Foreskin keratinocyte (primary cell): ENCODE measurements at places on chromosomes 1 and 21. TPM values are rescaled to one million over a fixed set of nuclear protein-coding genes. Genes with fewer than 3 reads are reported as not detected.

- no peak for DNase-seq
Observed at GRCh38 chr21:45334591-45335081, 46.9 kb upstream of the POFUT2 start.

DNA sequence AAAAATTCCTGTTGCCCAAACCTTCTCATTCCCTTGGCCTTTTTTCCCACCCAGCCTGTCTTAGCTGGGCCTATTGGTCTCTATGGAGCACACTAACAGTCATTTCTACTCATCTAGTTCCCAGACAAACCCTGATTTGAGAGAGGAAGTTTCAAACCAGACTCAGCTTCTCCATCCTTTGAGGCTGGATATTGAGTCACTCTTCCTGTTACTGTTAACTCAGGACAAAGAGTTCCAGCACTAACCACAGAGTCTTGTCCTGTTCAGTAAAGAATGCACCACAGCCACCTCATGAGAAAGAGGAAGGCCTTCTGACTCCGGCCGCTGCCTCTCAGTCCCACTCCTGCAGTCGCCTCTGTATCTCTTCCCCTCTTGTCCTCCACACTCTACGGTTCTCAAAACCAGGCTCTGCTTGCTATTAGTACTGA, 137.8 kb downstream of the PTPRC start:
- peak; percentile 94 for DNase-seq

- DNase-seq = no peak
Observed at GRCh38 chr1:207826557-207827487, 75.0 kb downstream of the CD46 start.

DNA sequence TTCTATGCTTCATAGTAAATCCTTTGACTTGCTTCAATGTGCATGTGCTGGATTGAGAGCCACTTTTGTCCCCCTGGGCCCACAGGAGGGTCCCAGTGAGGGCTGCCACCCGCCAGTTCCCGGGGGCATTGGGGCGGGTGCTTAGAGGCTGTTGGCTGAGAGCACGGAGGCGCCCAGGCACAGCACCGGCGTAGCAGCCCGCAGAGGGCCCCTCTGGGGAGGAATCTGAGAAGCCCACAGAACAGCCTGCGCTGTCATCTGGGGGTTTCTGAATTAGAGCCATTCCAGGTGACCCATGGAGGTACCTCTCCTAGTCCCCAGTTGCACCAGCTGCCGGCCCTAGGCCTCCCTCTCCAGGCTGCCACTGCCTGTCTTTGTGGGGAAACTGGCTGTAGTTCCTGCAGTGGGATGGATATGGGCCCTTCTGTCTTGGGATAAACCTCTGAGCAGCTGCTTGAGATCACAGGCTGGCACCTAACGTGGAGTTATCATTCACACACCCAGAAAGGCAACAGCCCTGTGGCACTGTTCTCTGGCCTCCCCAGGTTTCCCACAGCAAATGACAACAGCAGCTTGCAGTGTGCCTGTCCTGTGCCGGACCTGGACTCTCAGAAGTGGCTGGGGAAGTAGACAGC, 39.5 kb downstream of the TMEM51 start:
- DNase-seq = no peak

DNA sequence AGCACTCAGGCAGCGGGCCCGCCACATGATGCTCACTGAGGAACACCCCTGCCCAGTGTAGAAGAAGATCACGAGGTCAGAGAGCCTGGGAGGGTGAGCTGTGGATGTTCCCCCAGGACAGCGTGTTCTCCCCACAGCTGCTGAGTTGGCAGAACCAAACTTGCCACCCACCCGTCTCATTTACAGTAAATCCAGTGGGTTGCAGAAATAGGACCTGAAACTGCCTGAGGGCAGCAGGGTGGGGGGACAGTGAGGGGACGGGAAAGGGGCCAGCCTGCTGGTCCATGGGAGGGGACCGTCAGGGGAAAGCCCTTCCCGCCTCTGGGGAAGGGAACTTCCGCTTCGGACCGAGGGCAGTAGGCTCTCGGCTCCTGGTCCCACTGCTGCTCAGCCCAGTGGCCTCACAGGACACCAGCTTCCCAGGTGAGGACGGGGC, at the start of gene C1QB:
C1QB (plus strand) TSS at position 356 of the 436 bp plus-strand sequence. CDS start 6,227 bp downstream, outside the sequence.
- no peak for DNase-seq

GRCh38 chr1:1441002-1441888, 5.8 kb downstream of the VWA1 start:
- no peak for DNase-seq

DNA sequence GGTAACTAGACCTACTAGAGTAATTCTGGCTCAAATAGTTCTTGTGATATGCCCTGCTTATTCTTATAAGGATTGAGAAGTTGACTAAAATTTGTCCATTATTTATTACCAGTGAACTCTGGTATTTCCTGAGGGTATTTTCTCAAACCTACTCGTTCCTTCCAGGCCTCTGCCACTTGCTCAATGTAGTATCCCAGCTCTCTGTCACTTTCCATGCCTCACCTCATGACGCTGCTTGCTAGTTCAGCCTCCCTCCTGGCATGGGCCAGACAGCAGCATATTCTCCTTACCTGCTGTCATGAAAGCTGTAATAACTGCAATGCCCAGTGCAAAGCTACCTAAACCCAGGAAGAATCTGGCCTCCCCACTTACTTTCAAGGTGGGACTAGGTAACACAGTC, 602.9 kb upstream of the ADAMTS5 start:
- DNase-seq = no peak

- DNase-seq = no peak
Observed at GRCh38 chr1:223276029-223276428, 87.9 kb downstream of the SUSD4 start.

DNA sequence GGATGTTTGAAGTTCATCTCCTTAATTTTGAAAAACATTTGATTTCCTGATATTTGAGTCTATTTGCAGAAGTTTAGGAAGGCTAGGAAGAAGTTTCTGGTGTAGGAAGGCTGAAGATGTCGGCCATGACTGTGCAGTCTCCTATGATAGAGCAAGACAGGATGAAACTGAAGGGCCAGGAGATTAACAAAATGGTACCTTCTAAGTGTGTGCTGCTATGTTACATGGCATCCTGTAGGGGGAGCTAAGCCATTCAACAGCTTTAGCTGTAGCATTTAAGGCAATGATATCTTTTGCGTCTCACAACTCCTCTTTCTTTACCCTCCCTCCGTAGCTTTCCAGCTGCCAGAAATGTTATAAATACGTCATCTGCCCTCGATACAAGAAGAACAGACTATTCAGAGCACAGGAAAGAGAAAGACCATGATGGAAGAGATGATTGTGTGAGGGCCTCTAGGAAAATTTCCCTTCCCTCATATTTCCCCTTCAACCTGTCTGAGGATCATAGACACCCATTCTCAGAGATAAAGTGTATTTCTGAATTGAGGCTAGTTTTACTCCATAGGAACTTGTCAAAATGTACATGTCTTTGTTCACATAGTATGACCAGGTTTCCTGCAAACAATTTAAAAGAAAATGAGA, 61.1 kb downstream of the XCL1 start:
- DNase-seq = peak; percentile 66

- no peak for DNase-seq
Observed at GRCh38 chr21:35923971-35924370, 136.4 kb downstream of the SETD4 start.

- peak; percentile 19 for DNase-seq
Observed at GRCh38 chr1:19918057-19918456, 5.4 kb downstream of the PLA2G2E start.

GRCh38 chr1:175254190-175254589, 61.6 kb upstream of the KIAA0040 start:
- no peak for DNase-seq

GRCh38 chr1:161158316-161159010, 837 bp upstream of the USP21 start:
- peak; percentile 29 for DNase-seq

DNA sequence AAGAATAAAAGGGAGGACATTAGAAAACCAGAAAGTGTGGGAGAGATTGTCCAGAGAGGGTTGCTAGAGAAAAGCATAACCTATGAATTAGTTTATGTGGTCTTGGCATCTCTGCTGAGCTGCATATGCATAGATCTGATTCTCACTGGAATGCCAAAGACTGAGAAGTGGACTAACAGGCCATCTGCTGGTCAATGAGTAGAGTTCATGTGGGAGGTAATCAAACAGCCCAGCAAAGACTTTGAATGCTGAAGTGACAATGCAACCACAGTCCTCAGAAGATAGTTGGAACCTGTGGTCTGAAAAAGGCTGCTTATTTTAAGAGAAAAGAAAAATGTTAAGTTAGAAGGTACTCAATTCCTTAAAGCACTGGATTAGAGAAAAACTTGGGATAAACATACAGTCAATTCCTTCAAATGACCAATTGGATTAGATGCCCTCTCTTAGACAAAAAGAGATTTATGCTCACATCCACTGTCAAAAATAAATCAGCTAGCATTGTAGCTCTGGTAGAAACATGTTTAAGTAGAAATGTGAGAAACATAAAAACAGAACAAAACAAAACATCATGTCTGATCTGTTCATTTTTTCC, 382.8 kb downstream of the AMY1C start:
- no peak for DNase-seq

- DNase-seq = no peak
Observed at GRCh38 chr1:90007979-90008404, 13.1 kb downstream of the ZNF326 start.

- DNase-seq = no peak
Observed at GRCh38 chr1:153431427-153431826, 15.1 kb downstream of the S100A7A start.

- no peak for DNase-seq
Observed at GRCh38 chr1:93616221-93616995, 65.2 kb downstream of the BCAR3 start.

DNA sequence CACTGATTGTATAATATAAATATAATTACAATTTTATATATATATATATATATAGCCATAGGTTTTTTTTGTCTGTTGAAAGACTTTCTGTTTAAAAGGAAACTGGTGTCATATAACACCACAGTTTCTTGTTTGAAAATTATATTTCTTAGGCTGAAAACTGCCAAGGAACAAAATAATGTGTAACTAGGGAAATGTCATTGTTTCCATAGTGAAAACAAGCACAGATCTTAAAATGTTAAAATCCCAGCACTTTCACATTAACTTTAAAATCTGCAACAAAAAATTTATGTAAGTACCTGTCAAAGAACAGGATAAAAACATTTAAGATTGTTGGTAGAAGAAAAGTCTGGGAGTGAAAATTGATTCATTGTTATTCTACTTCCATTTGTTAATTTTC, 104.2 kb downstream of the ATP6V1G3 start:
- no peak for DNase-seq

- DNase-seq = no peak
Observed at GRCh38 chr1:18126616-18127015, 19.0 kb downstream of the IGSF21 start.

DNA sequence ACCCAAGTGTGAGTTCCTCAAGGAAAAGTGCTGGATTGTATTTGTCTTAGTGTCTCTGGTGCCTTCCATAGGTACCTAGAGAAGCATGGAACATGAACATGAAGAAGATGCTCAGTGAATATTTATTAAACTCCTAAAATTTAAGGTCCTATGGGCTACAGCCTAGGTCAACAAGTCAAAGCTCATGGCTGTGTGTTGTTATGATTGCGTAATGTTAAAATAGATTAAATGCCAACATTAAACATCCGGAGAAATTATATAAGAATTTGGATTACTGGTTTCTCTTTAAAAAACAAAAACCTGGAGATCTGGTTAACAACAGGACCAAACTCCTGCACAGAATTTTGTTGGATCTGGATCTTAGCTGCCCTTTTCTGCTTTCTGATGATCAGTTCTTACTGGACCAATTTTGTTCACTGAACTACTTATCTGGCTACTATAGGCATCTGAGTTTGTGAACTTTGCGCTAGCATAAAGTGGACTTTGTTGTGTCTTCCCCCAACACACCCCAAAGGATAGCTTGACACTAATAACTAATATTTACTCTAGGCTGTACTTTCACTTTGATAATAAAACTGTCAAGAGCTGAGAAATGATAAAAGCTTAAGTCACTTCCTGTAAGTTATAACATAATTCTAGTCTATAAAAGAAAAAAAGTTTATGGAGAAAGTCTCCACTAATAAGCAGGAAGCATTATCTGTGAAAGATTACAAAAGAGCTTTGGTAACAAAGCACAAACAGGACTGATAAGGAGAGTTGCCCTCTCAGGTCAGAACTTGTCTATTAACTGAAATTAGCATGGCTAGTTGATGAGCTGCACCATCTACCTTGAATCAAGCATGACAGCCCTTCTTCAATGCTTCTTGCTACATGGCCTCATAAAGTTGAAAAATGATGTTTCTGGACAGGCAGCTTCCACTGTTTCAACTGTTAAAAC, 20.7 kb downstream of the F5 start:
- peak; percentile 30 for DNase-seq

DNA sequence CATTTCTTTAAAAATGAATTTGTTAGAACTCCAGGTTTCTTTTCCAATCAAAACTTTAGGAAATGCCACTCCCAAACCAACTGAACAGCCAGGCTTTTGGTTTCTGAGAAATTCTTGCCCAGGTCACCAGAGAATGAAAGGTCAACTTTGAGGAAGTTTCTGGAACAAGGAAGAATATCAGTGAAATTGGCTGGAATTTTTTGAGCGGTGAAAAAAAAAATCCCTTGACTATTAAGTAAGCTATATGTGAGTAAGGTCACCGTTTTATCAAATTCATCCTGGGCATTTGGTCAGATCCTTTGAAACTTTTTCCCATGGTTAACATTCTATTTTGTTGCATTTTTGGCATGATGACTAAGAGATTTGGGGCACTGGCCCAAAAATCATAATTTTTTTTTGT, 469.3 kb downstream of the LTN1 start:
- DNase-seq = no peak

- DNase-seq = no peak
Observed at GRCh38 chr1:183227422-183228346, 41.6 kb downstream of the LAMC2 start.

DNA sequence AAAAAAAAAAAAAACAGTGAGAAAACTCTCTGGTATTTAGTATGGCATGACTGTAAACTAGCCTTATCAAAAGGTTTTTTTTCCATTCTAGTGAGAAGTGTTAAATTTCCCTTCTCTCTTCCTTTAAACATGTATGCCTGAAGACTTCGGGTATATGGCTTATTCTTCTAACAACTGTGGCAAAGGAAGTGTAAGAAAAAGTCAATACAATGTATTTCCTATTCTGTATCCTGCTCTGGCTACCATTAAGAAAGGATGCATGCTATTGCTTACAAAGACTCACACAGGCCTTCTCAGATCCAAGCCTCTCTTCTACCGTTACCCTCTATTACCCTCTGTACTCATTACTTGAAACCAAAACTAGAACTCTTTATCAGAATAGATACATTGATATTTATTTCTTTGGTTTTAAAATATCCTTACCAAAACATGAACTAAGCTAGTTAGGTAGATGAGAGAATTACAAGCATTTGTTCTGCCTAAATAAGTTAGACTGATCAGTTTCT, 8.4 kb downstream of the CEPT1 start:
- DNase-seq = no peak

- DNase-seq = no peak
Observed at GRCh38 chr1:113874012-113874879, 2.7 kb upstream of the PTPN22 start.

Gene NBPF6
- total RNA-seq = not detected in 2 replicates

Gene IGSF3
- total RNA-seq = 30.3 and 31.3 TPM in 2 replicates

Gene NFASC
- 0.41 and 1.3 TPM in 2 replicates for total RNA-seq

Gene CORT
- 0.21 and 0.24 TPM in 2 replicates for total RNA-seq

Gene ARHGEF2
- 44.0 and 48.6 TPM in 2 replicates for total RNA-seq

Gene GJA9
- total RNA-seq = 0.21 and 0.27 TPM in 2 replicates

Gene RAP1GAP
- total RNA-seq = 0.63 and 1.0 TPM in 2 replicates

Gene LCE3C
- 0.71 TPM in 1 of 2 replicates, not detected in the other for total RNA-seq

Gene CCDC181
- not detected in 2 replicates for total RNA-seq

Gene HMGN2
- 403 and 474 TPM in 2 replicates for total RNA-seq

Gene CLCN6
- total RNA-seq = 12.4 and 14.5 TPM in 2 replicates
